ENCODE measurements at places on chromosomes 2 and 18.

- no peak for DNase-seq
These were observed 1.7 kb upstream of the QPCT start for GRCh38 chr2:37342591-37343220.

GRCh38 chr2:3171564-3172264, 205.9 kb downstream of the EIPR1 start:
- DNase-seq, result no peak

DNA sequence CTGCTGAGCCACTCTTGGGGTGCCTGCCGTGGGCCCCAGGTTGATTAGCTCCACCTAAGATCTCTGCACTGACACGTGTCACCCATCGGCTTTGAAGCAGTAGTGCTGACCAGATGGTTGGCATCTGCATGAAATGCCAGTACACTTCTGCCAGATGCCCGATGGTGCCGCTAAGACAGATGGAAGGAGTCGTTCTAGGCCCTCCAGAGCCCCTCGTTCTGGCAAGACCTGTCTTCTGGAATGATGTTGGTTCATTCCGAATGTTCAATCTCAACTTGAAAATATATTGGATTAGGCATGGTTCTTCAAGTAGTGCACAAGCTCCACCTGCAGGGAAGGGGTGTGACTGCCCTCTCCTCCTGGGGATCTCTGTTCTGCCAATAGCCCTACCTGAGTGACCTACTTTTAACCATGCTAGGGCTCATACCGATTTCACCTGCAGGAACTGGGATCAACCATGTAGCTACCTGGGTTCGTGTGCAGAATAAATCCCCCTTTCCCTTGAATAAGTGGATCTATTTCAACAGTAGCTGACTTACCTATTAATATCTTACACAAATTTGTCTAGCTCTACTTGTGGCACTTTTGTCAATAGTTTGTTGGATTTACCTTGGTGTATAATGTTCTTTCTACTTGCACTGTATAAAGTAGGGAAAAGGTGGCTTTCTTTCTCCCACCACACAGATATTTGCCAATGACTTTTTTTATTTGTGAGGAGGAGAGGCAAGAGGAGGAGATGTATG, 342.6 kb downstream of the CTNNA2 start:
- no peak for DNase-seq

DNA sequence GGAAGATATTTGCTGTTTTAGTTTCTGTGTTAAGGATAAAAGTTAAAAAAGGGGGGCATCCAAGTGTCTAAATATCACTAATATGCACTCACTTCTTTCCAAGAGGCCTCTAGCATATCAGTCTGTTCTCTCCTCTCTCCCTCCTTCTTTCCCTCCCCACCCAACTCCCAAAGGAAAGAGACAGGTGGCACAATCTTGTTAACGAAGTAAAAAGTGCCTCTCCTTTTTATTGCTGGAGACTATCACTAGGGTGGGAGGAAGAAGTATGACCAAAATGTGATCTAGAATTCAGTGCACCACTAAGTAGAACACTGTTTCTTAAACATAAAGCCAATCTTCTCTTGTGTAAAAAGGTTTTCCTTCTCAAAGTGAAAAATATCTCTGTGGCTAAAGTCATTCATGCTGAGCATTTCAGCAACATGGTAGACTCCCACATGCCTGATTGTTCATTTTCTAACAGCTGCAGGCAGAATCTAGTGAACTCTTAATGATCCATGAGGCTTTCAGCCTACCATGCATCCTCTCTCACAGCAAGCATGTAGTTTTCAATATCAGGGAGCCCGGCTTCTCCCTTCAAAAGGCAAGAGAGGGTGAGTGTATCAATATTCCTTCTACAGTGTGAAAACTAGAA, 39.5 kb downstream of the RNU4ATAC start:
- DNase-seq, result no peak

DNA sequence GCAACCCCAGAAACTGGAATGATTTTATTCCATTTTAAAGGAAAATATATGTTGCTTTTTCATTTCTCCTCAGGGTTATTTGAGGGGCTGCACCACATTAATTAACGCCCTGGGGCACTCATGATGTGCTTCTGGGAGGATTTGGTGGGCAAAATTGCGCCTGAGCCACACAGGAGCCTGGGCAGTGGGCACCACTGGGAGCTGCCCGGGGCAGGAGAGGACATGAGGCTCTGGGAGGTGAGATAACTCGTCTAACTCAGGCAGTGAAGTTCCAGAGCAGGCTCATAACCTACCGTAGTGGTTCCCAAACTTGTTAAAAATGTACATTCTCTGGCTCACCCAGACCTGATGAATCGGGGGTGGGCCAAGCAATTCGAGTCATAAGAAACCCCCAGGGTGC, 68.3 kb downstream of the EDAR start:
- DNase-seq, result no peak

DNA sequence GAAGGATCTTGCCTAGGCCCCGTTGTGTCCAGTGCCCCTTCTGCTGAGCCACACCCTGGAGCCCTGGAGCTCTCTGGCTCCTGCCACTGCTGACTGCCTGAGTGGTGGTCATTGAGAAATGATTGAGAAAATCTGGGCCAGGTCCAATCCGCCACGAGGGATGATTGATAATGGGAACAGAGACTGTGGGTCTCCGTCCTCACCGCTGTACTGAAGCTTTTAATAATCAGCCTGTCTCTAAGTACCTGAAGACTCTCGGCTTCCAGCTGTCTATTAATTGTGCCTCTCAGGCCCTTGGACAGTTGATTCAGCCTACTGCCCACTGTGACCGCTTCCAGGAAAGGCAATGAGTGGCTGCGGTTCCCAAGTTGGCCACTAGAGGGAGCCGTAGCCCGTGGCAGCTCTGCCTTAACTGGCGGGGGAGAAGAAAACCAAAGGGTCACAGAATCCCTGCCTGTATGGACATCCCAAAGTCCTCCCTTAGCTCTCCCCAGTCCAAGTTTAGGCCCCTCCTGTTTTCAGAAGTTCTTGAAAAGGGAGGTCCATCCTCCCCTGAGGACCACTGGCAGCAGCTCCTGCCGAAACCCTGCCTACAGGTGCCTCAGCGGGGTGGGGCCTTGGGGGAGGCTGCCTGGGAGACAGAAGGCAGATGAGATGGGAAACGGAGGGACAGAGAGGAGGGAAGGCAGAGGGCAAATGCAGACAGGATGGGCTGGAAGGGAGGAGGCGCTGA, 213.6 kb downstream of the TNS1 start:
- peak; percentile 87 for DNase-seq

DNA sequence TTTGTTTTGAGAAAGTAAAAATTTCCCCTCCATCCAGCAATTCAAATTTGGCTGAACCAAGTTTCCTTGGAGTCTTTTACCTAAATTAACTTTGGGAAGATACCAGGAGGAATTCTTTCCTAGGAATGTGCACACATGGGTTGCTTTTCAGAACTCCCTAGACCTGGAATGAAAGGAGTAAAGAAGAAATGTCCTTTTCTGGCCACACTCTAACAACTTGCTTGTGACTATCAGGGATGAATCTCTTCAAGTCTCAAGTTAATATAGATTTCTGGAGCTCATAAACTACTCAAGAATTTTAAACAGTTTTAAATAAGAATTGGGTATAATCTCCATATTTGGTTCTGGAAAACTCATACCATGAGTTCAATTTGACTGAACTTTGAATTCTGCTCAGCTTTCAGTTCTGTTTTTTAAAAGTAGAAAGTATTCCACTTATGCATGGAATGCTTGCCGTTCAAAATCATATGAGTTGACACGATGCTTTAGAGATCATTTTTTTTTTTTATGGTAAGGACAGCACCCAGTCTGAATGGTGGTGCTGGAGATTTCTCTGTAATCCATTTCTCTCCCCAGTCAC, 7.7 kb downstream of the RASGRP3 start:
- DNase-seq, result no peak

GRCh38 chr2:144382849-144383248, 137.1 kb downstream of the ZEB2 start:
- no peak for DNase-seq

- peak; percentile 39 for DNase-seq
These were observed 14.1 kb downstream of the CEP68 start for GRCh38 chr2:65070172-65070830.

DNA sequence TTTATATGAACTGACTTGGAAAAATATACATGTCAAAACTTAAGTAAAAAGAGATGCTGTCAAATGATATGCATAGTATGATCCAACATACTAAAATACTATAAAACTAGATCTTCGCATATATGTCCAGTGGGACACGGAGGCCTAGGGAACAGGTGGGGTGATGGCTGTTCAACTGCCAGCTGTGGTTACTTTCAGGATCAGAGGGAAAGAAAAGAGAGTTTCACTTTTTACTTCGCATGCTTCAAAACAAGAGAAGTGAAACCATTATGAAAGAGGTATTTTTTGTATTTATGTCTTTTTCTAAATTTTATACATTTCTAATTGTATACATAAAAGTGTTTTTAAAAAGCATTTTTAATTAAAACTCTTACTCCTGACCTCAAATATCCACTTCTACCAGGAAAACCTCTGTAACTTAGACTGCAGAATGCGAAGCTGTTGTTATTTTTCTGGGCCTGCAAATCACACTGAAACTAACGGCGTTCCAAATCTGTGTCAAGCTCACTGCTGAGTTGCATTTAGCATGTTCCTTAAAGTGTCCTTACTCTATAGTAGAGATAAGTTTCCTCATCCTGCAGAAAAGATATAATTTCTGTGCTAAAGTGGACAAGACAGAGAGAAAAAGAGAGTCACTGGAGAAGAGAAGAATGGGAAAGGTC, 97.8 kb upstream of the SLC35G4 start:
- no peak for DNase-seq

- no peak for DNase-seq
These were observed 186.7 kb downstream of the PARD3B start for GRCh38 chr2:204732019-204732418.

GRCh38 chr2:211745295-211746097, 793.1 kb downstream of the ERBB4 start:
- peak; percentile 18 for DNase-seq

- DNase-seq, result no peak
These were observed 32.3 kb downstream of the STEAP3 start for GRCh38 chr2:119255760-119256581.

- no peak for DNase-seq
These were observed 13.9 kb upstream of the SMCHD1 start for GRCh38 chr18:2641638-2642037.

- DNase-seq, result no peak
These were observed 56.3 kb downstream of the SLC16A14 start for GRCh38 chr2:230012267-230012884.

DNA sequence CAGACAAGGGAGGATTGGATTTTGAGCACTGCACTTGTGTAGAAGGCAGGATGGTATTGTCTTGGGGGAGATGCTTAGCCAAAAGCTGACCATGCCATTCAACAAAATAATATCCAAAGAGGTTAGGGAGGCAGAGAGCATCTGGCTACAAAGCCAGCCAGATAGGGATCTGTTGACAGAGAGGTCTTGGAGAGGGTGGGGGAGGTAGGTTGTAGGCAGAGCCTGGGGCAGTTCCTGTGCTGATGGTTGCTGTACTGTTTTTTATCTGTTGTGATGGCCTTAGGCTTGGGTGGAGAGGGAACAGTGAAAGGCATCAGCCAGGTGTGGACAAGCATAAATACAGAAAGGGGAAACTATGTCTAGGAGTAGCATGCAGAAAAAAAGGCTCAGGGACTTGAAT, 100.9 kb downstream of the AQP4 start:
- no peak for DNase-seq

GRCh38 chr2:160582490-160583145, 89.0 kb upstream of the RBMS1 start:
- no peak for DNase-seq

- no peak for DNase-seq
These were observed 122.4 kb downstream of the NDUFA10 start for GRCh38 chr2:239902749-239903201.

DNA sequence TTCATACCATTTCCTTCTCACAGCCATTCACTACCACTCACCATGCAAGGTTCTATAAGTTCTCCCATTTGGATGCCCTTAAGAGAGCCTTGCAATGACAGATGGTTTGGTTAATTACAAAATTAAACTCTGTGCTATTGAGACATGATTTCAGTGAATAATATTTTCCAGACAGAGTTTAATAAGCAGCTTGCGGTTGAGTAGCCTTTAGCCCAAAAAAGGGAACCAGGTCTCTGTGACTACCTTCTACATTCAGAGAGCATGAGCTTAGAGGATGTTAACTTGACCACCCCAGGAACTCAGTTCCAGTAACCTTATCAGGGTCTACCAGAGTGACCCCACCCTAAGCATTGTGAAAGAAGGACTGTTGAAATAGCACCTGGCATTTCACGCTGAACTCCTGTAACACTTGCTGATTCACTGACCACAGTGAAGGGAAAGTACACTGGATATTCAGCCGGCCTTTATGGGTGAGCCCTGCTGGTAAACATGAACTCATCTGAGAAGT, 1173.1 kb upstream of the ZEB2 start:
- no peak for DNase-seq

- DNase-seq, result no peak
These were observed 13.0 kb downstream of the IL37 start for GRCh38 chr2:112923967-112924338.

GRCh38 chr2:24859968-24860600, 60.0 kb downstream of the ADCY3 start:
- DNase-seq, result no peak

- no peak for DNase-seq
These were observed 39.5 kb upstream of the SCLY start for GRCh38 chr2:238021327-238021726.

GRCh38 chr2:219570924-219571310, 422 bp downstream of the OBSL1 start:
- no peak for DNase-seq

- no peak for DNase-seq
These were observed 97.8 kb upstream of the KLHL14 start for GRCh38 chr18:32870611-32871010.

GRCh38 chr2:150296770-150297546, 190.5 kb downstream of the RND3 start:
- no peak for DNase-seq

GRCh38 chr2:219752726-219753125, 125.3 kb downstream of the SLC4A3 start:
- no peak for DNase-seq

GRCh38 chr2:170098626-170099312, 79.2 kb upstream of the MYO3B start:
- no peak for DNase-seq

DNA sequence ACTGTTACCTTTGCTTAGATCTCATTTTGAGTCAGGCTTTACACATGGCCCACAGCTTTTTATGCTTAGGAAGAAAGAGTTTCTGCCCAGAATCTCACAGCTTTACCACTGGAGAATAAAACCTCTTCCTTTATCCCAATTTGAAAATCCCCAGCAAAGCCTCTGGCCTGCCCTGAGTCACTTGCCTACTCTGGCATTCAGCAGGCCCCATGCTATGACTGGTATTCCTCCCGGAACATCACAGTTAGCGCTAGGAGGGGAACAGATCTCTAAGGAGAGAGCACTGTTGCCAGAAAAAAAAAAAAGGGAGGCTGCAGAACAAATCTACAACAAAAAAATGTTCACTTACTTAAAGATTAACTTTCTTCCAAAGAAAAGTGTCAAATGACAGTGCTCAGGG, 152.9 kb upstream of the DNMT3A start:
- DNase-seq, result no peak

- no peak for DNase-seq
These were observed 261.3 kb downstream of the MBD5 start for GRCh38 chr2:148282201-148282600.

GRCh38 chr2:48131539-48132270, 225.4 kb upstream of the FBXO11 start:
- no peak for DNase-seq
